ENCODE measurements at places on chromosomes 2 and 18.

GRCh38 chr2:127735044-127735443 lies 33.7 kb downstream of the SFT2D3 start:
- no peak for DNase-seq

- DNase-seq: no peak
Measured at GRCh38 chr2:226329180-226329579, 470.4 kb downstream of the IRS1 start.

DNA sequence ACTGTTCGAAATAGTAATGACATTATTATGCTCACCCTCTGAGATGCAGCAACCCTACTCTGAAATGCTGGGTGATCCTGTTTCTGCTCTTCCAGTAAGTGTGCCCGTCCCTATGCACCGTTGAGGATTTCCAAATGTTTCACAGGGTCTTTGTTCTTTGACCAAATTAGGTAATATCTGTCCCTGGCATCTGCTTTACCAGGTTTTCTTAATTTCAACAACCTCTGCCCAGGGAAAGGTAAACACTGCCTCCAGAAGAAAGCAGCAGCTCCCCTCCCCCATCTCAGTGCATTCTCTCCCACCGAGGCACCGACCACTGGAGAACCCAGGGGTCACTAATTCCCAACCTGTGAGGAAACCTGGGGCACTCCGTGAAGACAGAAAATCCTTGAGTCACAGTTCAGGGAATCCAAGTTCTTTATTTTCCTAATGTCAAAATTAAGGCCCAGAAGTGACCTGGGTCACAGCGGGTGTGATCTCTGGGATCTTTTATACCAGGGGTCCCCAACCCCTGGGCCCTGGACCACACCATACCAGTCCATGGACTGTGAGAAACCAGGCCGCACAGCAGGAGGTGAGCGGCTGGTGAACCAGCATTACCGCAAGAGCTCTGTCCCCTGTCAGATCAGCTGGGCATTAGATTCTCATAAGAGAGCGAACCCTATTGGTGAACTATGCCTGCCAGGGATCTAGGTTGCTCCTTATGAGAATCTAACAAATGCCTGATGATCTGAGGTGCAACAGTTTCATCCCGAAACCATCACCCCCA lies 1.2 kb upstream of the GRB14 start:
- DNase-seq: no peak

GRCh38 chr18:10878703-10879102 lies 270.7 kb downstream of the PIEZO2 start:
- DNase-seq: no peak

DNA sequence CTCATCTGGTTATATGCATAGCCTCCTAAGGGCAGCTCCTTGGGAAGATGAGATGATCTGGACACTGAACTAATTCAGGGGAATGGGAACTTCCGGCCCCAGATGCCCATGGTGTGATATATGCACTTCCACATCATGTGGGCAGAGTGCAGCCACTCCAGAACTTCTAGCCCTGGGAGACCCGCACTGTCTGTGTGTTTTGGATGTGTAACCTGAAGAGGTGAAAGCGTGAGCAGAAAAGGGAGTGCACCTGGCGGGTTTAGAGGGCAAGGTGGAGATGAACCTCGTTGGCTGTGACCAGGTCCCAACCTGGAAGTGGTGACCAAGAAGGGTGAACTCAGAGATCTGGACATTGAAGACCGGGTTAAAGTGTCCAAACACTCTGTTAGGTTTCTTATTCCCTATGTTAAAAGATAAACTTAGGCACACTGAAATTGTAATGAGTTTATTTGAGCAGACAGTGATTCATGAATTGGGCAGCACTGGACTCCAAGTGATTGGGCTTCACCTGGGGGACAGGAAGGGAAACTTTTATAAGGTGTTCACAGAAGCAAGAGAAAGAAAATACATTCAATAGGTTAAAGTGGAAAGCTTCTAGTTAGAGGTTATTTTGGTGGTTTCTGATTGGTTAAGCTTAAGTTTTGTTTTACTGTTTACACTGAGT lies 296.2 kb upstream of the SKOR2 start:
- no peak for DNase-seq

All from activated CD4-positive, alpha-beta T cell treated with anti-CD3 and anti-CD28 coated beads, Interleukin-2, amount 50 U/mL, for 4 hours (primary cell).